Fibroblast of skin of left biceps (primary cell): ENCODE measurements at places on chromosomes 16 and 17.
A peak's percentile ranks its signal among the peaks of the same experiment; 100 is the strongest.

DNA sequence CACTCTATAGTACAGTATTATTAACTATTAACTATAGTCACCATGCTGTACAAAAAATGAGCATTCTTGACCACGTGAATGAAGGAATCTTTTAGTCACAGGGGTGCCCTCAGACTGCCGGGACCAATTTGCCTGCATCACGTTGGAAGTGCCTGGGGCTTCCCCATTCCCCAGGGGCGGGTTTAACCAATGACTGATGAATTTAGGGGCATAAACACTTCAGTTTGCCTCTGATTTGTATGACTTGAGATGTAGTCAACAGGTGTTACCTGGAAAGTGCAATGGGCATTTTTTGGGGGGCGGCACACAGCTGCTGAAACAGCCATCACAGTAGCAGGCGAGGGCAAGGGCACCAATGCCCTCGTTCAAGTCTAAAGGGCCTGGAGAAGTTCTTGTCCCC, 8.7 kb upstream of the PYY start:
- DNase-seq, result no peak

DNA sequence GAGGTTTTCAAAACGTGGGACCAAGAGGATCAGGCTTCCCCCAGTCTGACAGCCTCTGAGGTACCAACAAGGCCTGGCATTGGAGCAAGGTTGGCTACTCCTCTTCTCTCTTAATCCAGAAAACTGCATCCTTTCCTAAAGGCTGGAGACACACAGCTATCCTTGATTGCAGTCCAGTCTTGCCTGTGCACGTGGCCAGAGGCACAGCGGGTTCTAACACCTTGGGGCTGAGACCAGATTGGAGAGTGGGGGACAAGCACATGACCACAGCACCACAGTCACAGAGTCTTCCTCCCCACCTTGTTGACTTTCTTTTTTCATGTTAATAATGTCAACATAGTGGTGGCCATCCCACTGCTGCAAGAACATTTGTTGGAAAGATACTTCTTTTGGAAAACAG, 46.9 kb downstream of the GNAO1 start:
- no peak for DNase-seq

- no peak for DNase-seq
Measured at GRCh38 chr17:33749171-33749570, 456.1 kb upstream of the ASIC2 start.

GRCh38 chr17:39208893-39209292, 8.8 kb downstream of the RPL19 start:
- DNase-seq, result no peak

DNA sequence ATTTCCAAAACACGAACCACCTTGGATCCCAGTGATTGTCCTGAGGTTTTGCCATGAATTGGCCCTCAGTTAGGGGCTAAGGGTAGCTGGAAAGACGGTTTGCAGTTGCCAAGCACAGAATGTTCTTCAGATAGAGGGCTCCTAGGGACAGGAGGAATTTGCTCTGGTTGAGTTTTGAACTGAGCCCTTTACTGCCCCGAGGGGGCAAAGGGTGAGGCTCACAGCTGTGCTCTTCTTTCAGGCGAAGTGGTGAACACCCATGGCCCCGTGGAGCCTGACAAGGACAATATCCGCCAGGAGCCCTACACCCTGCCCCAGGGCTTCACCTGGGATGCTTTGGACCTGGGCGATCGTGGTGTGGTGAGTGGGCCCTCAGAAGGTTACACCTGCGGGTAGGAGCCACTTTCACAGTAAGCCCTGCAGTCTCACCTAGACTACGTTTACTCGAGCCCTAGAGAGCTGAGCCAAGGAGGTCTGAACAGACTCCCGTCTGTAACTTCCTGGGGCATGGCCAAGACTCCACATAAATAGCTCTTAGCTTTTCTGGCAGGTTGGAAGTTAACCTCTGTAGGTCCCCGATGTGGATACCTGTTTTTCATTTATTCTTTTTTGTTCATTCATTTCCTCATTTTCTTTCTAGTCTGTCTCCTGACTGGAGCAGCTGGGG, 32.5 kb downstream of the NMT1 start:
- no peak for DNase-seq

DNA sequence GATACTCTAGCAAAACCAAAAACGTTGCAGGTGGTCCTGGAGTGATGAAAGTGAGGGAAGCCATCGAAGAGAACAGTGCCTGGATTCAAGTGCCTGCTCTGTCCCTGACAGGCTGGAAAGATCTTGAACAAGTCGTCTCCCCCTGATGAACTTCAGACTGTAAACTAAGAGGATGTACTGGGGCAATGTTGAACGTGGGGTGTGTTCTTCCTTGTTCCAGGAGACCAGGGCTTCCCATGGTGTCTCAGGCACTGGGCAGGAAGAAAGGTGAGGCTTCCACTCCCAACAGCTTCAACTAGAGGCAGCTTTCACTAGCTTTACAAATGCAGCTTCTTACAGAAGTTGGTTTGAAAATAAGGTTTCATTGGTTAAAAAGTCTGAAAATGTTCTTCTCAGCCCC, 21.4 kb upstream of the NF1 start:
- no peak for DNase-seq

GRCh38 chr16:66220702-66221101, 145.8 kb upstream of the CDH5 start:
- DNase-seq, result no peak

GRCh38 chr16:931171-931570, 39.6 kb downstream of the LMF1 start:
- no peak for DNase-seq

DNA sequence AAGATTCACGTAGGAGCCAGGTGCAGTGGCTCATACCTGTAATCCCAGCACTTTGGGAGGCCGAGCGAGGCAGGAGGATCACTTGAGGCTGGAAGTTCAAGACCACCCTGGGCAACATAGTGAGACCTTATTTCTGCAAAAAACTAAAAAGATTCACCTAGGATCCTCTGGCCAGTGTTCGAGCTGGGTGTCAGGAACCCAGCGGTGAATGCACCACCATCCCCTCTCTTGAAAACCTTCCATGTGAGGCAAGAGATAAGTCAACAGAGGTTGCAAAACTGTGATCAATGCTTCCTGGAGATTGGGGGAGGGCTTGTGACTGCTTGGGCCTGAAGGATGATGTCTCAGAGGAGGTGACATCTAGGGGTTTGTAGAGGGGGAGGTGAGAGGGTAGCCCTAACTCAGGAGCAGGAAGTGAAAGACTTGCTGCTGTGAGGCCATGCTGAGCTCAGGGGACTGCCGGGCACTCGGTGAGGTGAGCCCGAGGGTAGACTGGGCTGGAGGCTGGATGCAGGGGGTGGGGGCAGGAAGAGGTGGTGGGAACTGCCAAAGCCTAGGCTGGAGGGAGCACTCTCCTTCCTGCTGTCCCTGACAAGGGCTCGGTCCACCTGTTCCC, 11.7 kb downstream of the GJD3 start:
- DNase-seq, result no peak

GRCh38 chr17:34437188-34437587, 74.2 kb upstream of the CCL1 start:
- no peak for DNase-seq

DNA sequence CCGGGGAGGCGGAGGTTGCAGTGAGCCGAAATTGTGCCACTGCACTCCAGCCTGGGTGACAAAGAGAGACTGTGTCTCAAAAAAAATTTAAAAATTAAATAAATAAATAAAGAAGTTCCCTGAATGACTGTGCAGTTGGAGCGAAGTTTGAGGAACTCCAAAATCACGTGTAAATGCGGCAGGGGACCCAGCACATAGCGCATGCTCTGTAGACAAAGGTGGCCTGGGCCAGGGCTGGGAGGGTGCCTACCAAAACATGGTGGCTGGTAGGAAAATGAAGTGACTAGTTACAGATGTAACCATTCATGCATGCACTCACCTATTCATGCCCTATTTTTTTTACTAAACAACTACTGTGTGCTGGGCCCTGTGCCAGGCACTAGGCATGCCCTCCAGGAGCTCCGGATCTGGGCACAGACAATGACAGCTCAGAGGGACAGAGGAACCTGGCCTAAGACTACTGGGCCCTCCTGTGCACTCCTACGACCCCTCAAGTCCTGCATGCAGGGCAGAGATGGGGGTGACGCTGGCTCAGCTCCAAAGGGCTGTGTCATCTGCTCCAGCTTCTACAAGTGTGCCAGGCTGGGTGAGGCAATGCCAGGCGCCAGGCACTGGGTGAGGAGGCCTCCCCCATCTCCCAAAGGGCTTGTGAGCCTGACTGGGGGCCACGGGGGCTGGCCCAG, 65.3 kb downstream of the RMI2 start:
- DNase-seq, result no peak

DNA sequence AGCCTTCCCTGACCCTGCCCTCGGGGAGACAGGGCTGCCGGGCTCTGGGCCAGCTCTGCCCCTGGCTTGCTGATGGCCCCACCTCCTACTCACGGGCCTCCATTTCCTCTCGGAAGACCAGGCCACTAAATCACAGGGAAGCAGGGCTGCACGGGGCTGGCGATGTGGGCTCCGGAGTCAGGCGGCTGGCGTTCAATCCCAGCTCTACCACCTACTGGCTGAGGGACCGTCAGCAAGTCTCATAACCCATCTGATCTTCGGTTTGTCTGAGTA, 113.4 kb downstream of the AMFR start:
- DNase-seq, result no peak

GRCh38 chr16:83366228-83366627, 441.6 kb upstream of the HSBP1 start:
- DNase-seq, result no peak

DNA sequence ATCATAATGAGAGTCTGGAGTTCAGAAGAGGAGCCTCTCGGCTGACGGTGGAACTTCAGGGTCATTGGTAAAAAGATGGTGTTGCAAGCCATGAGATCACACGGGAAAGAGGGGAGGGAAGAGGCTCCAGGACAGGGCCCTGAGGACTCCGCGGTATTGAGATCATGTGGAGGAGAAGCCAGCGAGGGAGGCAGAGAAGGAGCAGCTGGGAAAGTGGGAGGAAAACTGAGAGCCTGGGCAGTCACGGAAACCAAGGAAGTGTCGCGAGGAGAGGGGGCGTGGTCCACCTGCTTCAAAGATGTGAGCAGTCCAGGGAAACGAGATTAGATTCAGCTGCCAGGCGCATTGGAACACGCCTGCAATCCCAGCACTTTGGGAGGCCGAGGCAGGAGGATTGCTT, 27.7 kb upstream of the SBK1 start:
- DNase-seq, result no peak

DNA sequence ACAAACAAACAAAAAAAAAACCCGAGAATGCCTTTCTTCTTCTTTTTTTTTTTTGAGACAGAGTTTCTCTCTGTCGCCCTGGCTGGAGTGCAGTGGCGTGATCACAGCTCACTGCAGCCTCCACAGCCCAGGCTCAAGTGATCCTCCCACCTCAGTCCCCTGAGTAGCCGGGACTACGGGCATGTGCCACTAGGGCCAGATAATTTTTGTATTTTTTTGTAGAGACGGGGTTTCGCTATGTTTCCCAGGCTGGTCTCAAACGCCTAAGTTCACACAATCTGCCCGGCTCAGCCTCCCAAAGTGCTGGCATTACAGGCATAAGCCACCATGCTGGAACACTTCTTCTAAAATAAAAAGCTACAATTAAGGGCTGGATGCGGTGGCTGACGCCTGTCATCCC, 17.0 kb upstream of the WDR45B start:
- DNase-seq, result no peak

DNA sequence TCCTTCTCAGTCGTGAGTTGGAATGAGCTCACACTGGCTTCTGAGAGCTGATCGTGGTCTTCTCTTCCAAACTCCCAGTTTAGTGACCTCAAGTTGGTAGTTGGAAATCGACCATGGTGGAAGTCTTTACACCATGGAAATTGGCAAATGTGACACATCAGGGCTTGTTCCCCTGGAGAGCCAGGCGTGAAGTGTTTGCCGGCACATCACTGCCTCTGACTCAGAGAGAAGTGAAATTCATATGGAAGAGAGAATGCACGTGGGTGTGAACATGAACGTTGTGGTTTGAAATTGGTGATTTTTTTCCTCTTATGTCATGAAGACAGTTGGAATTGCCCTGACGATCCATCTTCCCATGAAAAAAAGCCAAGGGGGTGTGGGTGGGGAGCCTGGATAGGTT, 47.4 kb downstream of the AXIN2 start:
- peak; percentile 77 for DNase-seq

GRCh38 chr17:77303620-77304019, 162.9 kb downstream of the SEC14L1 start:
- DNase-seq, result no peak

DNA sequence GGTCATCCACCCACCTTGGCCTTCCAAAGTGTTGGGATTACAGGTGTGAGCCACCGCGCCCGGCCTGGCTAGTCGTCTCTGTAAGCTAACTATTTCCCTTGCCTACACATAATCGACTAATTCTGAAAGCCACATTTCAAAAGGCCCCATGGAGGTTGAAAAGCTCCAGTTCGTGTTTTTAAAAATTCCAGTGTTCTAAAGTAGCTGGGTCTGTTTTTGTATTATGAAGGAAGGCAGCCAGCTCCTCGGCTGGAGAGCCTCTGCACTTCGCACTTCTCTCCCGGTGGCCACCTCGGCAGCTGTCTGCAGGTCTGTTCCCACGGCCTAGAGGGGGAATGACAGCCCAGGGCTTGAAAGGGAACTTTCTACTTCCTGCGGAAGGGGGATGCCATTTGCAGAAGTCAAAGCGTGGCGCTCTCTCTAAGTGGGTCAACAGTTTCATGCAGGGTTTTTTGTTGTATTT, 16.9 kb downstream of the HASPIN start:
- no peak for DNase-seq

- peak; percentile 36 for DNase-seq
Measured at GRCh38 chr16:55151561-55152305, 172.3 kb upstream of the IRX6 start.

- DNase-seq, result no peak
Measured at GRCh38 chr16:11085916-11086315, 141.6 kb downstream of the CLEC16A start.
